ENCODE measurements at places on chromosomes 6 and 20.

DNA sequence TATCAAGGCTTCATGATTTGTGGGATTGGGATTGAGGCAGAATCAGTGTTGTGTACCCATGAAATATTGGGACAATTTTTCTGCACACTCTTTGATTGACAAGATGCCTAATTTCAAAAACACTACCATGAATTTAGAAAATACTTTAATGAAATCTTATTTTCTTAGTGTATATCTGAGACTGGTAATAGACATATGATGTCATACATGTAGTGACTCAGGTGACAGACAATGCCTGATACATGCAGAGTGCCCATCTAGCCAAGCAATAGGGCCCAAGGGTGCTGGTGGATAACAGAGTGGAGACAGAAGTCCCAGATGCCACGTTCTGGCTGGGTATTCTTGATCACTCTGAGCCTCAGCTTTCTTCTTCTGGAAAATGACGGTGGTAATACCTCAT lies 279.6 kb upstream of the ARID1B start:
- DNase-seq, result no peak

DNA sequence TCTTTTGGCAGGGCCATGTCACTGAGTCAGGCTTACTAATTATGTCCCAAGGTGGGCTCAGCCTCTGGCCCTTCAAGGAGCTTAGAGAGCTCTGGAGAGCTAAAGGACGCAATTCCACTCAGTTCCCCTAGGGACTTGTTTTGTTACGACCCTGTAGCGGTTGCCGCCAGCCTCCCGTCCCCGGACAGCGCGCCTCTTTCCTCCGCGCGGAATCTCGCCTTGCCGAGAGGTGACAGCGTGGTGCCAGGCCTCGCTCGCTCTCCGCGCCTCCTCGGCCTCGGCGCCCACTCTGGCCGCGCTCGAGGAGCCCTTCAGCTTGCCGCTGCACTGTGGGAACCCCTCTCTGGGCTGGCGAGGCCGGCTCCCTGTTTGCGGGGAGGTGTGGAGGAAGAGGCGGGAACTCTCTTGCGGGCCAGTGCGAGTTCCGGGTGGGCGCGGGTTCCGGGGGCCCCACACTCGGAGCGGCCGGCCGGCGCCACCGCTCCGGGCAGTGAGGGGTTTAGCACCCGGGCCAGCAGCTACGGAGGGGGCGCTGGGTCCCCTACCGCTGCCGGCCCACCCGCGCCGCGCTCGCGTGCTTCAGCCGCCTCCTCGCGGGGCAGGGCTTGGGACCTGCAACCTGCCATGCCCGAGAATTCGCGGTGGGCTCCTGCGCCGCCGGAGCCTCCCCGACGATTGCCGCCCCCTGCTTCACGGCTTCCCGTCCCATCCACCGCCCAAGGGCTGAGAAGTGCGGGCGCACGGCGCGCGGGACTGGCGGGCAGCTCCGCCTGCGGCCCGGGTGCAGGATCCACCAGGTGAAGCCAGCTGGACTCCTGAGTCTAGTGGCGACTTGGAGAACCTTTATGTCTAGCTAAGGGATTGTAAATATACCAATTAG lies 9.9 kb upstream of the ZNF311 start:
- DNase-seq, result peak; percentile 14

DNA sequence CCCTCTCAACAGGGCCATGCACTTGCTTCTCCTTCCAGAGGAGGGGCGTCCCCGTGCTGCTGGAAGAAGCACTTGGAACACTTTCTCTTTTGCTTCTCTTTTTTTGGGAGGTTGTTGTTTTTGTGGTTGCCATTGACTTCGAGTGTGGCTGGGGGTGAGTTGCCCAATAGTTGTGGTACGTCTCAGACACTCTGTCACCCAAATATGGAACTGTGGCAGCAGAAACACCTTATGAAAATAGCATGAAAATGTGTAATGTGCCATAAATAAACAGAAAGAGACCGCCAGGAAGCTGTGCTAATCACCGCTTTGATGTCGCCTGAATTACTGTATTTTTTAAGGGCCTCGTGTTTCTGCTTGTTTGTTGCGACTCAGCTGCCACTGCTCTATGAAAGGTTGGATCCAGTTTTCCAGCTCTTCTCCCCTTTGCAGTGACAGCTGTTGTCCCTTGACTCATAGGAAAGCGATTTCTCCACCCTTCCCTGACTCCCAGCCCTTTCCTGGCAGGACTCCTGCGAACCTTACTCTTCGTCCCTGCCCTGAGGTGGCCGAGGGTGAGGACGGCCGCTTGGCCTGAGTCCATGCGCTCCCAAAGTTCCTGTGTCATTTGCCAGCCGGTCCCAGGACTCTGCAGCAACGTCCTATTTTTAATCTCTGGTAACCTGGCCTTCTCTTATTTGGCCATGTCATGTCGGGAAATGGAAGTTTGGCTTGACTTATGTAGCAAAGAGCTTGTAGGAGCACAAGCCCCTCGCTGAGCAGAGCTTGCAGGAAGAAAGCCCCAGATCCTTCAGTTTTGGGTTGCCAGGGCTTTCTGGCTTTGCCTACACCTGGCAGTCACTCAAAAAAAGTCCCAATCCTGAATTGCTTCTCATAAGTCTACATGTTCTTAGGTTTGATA lies 694.6 kb downstream of the QKI start:
- DNase-seq, result no peak

- DNase-seq, result no peak
These were observed 438.4 kb upstream of the SPTLC3 start for GRCh38 chr20:12570371-12570770.

DNA sequence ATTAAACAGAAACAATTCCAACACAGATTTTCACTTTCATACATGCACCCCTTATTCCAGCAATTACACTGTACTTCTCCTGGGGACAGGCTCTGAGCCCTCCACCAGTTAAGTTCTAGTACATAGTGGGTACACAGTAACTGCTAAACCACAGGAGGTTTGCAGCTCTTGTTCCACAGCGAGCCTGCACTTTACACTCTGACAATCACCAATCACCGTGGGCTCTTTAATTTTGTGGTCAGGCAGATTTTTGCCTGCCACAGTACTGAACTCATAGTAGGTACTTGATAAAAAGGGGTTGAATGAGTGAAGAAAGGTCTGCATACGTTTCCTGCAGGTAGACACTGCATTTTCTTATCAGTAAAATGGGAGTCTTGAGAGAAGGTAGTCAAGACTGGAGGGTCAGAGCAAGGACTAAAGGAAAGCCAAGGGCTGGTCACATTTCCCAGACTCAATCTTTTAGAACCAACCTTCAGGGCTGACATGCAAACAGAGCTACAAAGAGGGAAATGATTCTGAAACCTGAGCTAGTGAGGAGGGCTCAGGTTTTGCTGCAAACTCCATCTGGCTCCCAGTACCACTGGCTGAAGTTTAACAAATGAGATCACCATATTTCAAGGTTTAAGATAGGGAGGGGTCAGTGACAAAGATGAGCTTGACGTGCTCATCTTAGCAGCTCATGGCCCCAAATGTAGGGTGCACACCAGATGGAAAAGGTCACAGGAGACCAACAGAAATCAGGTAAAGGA lies 404.6 kb downstream of the BTBD9 start:
- DNase-seq, result no peak

GRCh38 chr6:34657037-34657306 lies 39.6 kb downstream of the ILRUN start:
- no peak for DNase-seq

DNA sequence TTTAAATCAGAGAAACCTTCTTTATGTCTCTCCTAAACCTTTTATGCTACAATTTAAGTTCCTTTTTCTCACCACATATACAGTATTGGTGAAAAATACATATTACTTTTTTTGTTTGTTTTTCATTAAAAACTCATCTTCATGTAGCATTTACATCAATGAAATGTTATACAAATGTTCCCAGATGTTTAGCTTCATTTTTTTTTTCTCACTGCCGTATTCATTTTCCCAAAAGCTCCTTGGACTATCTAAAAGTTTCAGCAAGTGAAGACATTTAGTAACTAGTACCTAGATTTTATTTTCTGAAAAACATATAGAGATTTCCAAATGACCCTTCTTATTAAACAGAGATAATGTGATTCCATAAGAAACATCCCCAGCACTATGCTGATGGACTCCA lies 128.9 kb downstream of the BMP5 start:
- DNase-seq, result no peak

GRCh38 chr20:16052456-16052855 lies 520.8 kb downstream of the KIF16B start:
- no peak for DNase-seq

DNA sequence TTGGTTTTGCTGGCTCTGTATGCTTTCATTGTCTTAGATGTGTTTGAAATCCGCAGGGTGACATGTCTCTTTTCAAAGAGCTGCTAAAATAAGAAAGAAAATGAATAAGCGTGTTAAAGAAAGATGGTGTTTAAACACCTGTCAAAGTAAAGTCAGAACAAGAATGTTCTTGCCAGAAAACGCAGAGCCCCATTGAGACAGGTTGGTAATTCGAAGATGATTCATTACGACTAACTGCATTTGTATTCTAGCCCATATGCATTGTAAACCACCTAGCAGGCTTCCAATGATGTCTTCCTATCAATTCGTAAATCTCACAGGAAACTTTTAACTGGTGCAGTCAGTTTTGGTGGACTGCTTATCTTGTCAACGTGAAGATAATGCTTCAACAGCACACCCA lies 16.8 kb downstream of the PHACTR2 start:
- no peak for DNase-seq

DNA sequence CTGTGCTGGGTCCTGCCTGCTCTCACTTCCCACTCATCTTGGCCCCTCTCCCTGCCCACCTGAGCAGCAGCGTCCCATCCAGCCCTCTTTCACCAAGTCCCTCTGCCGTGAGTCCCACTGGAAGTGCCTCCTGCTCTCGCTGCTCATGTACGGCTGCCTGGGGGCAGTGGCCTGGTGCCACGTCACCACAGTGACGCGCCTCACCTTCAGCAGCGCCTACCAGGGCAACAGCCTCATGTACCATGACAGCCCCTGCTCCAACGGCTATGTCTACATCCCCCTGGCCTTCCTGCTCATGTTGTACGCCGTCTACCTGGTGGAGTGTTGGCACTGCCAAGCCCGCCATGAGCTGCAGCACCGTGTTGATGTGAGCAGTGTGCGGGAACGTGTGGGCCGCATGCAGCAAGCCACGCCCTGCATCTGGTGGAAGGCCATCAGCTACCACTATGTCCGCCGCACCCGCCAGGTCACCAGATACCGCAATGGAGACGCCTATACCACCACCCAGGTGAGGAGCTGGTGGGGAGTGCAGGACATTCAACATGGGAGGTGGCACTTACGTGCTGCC lies 2.8 kb downstream of the TMEM151B start:
- no peak for DNase-seq

DNA sequence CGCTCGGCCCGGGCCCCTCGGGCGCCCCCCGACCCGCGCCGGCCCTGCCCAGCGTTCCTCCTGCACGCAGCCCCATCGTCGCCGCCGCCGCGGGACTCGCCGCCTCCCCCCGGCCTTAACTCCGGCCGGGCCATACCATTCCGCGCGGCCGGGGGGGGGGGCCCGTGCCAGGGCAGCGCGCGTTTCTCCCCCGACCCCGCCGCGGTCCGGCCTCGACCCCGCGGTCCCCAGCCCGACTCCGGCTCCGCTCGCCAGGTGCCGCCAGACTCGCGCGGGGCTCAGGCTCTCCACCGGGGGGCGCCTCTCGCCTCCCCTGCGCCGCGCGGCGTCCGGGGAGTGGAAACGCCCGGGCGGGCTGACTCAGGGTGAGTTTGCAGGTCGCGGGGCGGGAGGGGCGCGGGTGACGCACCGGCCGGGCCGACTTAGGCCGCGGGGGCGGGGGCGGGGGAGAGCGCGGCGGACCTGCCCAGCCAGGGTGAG lies at the start of gene SRXN1:
TSS of gene SRXN1 (minus strand) at position 91 of the 480 bp plus-strand sequence. CDS start at position 76, 15 bp downstream.
- peak; percentile 93 for DNase-seq

DNA sequence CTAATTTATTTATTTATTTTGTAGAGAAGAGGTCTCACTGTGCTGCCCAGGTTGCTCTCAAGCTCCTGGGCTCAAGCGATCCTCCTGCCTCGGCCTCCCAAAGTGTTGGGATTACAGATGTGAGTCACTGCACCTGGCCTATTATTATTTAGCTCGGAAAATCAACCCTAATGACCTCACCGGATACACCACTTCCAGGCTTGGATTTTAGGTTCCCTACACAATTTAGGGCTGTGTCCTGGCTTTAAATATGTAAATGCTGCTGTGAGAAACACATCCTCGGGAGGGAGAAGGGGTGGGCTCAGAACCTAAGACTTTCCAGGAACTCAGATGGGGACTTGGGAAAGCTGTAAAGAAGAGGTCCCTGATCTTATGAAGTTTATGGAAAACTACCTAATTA lies 51.0 kb upstream of the SLC32A1 start:
- no peak for DNase-seq

DNA sequence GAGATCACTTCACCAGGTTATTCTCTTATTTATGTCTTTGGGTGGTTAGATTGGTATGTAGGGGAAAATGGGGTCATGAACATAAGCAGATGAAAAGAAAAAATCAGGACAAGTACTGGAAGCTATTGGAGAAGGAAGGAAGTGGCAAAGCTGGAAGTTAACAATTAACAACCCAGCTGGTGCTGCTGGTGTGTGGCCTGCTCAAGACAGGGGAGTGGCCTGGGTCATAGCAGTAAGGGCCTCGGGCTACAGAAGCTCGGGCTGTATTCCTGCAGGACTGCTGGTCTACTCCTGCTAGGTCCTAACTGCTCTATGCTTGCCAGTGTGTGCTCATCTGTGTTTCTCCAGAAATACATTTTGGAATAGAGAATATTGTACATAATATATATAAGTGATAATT lies 19.6 kb downstream of the MYLIP start:
- DNase-seq, result no peak

- no peak for DNase-seq
These were observed 20.5 kb downstream of the UBE2V1 start for GRCh38 chr20:50092436-50092835.

DNA sequence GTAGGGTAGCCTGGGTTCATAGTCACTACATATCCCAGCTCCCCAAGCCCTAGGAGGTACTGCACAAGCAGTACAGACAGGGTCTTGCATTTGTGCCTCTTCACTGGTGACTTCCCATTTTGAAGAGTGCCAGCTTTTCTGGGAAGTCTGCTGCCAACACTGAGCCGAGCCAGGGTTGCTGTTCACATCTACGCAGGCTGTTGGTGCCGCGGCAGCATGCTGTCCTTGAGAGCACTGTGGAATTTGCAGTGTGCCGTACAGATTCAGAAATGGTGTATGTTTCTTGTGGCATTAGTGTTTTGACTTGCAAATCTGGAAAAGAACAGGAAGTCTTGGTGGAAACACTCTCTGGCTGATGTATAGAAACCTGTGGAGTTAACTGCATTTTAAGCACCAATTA lies 67.5 kb downstream of the JARID2 start:
- DNase-seq, result peak; percentile 46

- no peak for DNase-seq
These were observed 775 bp downstream of the PFDN4 start for GRCh38 chr20:54208548-54209176.

- DNase-seq, result no peak
These were observed 114.7 kb downstream of the PLCB1 start for GRCh38 chr20:8246716-8247115.

DNA sequence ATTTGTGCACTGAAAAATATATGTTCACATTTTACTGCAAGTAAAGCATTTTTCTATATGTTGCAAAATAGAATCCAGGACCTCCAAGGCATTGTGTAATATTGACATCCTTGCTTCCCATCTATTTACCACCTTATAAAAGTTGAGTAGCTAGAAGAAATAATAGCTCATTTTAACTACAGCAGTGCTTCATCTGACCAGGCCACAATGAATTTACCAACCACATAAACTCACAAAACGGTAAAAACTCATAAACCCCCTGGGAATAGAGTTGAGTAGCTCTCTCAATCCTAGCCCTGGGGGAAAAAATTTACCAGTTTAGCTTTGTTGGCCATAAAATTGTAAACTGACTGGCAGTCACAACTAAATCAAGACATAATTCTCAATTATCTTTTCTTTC lies 3.9 kb downstream of the ATXN1 start:
- DNase-seq, result no peak

All from ovary (tissue), 10 donors.